ENCODE measurements at places on chromosomes 3 and 15.
A peak's percentile ranks its signal among the peaks of the same experiment; 100 is the strongest.

DNA sequence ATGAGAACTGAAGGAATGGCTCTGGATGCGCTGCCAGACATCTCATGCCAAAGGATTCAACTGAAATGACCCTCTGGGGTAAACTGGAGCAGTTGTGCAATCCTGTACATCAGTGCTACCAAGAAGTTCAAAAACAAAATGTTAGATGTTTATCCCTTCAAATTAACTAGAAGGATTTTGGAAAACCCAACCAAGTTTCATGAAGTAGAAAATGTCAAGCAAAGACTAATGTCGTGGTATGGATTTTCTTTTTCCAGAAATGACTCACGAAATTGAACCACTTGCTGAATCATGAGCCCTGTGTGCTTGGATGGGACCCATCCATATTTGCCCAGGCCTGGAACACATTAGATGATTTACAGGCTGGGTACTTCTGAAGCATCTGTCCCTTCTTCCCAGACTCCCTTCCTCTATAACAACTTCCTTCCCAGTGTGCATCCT, 101.6 kb downstream of the LRTM1 start:
- no peak for DNase-seq

GRCh38 chr3:105139881-105140560, 226.7 kb upstream of the ALCAM start:
- no peak for DNase-seq

- peak; percentile 3 for DNase-seq
Observed at GRCh38 chr3:124584552-124585391, 145.5 kb upstream of the UMPS start.

DNA sequence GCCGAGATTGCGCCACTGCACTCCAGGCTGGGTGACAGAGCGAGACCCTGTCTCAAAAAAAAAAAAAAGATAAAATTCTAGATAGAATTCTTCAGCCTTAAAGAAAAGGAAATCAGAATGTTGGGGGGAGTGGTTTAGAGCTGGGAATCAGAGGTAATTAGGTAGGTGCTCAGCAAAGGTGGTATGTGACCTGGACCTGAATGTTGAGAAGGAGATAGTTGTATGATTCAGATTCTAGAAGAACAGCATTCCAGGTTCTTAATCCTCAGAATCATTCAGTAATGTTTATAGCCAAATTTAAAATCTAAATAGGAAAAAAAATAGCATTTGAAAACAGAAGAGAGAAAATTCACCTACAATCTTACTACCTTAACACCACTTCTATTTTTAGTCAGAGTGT, 71.3 kb upstream of the UBE2E1 start:
- no peak for DNase-seq

- no peak for DNase-seq
Observed at GRCh38 chr15:43527016-43527801, 9.8 kb downstream of the MAP1A start.
